ENCODE measurements at places on chromosomes 5 and 9.
A peak's percentile ranks its signal among the peaks of the same experiment; 100 is the strongest.

- no peak for DNase-seq
Measured at GRCh38 chr5:141585594-141585993, 33.2 kb downstream of the DIAPH1 start.

- no peak for DNase-seq
Measured at GRCh38 chr5:125331987-125332598, 585.7 kb upstream of the ZNF608 start.

- no peak for DNase-seq
Measured at GRCh38 chr5:15027764-15028163, 156.2 kb upstream of the ANKH start.

DNA sequence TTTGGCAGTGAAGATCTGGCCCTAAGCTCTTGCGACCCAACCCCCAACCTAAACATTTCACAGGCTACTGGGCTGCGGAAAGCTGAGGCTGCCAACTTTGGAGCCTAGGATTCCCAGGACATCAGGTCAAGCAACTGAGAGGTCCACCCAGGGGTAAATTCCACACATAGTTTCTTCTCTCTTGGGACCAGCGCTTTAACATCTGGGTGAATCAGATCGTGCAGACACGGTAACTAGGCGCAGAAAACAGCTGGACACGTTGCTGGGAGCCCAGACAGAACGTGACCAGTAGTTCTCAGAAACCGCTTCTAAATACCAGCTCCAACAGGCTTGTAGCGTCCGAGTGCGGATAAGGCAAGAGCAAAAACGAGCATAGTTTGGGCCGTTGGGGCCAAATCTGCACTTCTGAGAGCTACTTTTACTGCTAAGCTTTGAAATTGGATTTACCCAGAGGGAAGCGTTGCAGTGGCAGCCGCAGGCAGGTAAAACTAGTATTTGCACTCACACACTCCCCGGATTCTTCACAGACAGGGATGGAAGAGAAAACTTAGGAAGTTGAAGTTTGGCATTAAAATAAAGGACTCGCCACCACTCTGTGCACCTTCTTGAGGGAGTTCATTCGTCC, 11.8 kb downstream of the ITGA1 start:
- DNase-seq = no peak

DNA sequence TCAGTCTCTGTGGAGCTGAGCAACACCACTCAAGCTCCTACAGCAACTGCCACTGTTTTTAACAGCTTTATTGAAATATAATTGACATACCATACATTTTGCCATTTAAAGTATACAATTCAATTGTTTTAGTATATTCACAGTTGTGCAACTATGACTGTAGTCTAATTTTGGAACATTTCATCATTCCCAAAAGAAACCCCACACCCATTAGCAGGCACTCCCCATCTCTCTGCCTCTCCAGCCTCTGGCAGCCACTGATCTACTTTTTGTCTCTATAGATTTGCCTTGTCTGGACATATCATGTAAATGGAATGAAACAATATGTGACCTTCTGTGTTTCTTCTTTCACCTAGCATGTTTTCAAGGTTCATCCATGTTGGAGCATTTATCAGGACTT, 43.5 kb downstream of the RUSC2 start:
- no peak for DNase-seq

DNA sequence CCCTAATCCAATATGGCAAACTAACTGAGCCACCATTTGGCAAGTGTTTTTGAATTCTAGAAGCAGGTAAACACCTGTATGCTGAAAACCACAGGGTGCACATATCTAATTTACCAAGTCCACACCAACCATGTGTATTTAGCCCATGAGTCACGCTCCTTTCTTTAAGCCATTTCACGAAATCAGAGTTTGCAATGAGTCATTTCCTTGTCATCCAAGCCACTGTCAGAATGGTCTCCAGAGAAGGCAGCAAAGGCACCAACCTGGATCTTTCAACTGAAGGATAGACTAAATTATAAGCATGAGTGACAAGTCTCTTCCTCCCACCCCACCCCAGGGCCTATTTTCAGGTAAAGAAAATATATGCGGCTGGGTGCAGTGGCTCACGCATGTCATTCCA, 110.0 kb downstream of the PAX5 start:
- DNase-seq = peak; percentile 21

DNA sequence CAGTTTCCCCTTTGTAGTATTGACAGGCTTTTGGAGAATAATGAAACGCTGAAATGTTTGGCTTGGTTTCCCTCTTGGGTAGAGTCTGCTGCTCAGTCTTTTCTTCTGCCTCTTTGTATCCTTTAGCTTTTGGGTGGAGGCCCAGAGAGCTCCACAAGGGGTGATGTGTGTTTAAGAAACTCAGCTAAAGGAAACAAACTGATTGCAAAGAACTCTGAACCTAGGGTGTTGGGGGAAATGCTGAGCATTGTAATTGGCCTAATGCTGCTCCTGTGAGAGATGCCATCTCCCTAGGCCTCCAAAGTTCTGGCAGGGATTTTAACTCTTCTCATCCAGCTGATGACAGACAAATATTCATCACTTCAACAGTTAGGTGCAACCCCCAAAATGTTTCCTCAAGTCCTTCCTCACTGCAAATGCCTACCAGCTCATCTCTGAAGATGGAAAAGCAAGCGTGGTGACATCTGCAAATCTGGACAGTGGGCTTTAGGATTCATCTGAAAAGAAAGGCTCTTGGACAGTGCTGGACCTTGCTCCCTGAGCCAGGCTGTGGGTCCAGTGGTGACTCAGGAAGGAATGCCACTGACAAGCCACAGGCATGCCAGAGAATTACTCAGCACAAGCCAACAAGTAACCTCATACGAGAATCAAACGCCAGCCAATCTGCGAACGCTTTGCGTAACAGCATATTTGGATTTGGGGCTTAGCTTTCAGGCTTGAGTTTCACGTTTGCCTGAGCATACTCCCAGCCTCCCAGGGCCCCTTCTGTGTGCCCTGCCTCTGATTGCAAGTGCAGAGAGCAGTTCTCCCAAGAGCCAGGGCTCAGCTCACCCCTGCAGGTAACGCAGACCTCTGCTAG, 30.5 kb upstream of the ZSWIM6 start:
- no peak for DNase-seq

Measured in stimulated activated naive CD8-positive, alpha-beta T cell treated with anti-CD3 and anti-CD28 coated beads, Interleukin-15, amount 100 ng/mL, for 72 hours (primary cell).